ENCODE measurements at places on chromosomes 16 and 17. TPM values are rescaled to one million over a fixed set of nuclear protein-coding genes. Genes with fewer than 3 reads are reported as not detected.

GPR179 gene
- total RNA-seq, result 0.12 TPM

DNA sequence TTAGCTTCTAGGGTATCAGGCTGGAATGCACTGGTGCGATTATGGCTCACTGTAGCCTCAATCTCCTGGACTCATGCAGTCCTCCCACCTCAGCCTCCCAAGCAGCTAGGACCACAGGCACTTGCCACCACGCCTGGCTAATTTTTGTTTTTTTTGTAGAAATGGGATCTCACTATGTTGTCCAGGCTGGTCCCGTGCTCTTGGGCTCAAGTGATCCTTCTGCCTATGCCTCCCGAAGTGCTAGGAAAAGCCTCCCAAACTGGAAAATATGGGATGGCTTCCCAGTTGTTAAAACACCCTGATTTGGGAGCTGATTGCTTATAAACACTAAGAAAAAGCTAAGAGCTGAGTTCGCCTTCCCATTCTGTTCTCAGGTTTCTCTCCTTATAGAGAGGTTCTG lies 6.6 kb upstream of the ZNF263 start:
- DNase-seq, result no peak

- no peak for DNase-seq
Measured at GRCh38 chr16:17668386-17668785, 197.6 kb upstream of the XYLT1 start.

- DNase-seq, result no peak
Measured at GRCh38 chr16:27455700-27456099, 53.7 kb downstream of the IL21R start.

GDPD3 gene
- total RNA-seq, result 40.4 TPM

DNA sequence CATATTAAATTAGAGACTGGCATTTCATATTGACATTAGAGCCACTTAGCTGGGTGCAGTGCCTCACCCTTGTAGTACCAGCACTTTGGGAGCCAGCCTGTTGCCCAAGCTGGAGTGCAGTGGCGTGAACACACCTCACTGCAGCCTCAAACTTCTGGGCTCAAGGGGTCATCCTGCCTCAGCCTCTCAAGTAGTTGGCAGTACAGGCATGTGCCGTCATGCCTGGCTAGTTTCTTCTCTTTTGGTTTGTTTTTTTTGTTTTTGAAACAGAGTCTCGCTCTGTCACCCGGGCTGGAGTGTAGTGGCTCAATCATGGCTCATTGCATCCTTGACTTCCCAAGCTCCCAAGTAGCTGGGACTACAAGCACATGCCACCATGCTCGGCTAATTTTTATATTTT lies 8.7 kb downstream of the PPM1E start:
- no peak for DNase-seq

DNA sequence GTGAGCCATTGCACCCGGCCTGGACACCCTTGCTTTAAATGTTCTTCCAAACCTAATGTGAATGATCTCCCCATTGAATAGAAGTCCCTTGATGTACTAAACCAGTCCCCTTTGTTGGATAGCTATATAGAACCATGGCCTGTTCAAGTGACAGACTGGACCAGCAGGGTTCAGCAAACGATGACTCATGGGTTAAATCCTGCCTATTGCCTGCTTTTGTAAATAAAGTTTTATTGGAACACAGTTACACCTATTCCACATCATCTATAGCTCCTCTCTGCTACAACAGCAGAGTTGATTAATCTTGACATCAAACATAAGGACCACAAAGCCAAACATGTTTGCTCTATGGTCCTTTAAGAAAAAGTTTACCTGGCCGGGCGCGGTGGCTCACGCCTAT lies 56.1 kb downstream of the CRISPLD2 start:
- DNase-seq, result no peak

GRCh38 chr17:74763565-74764387 lies 12.4 kb downstream of the NAT9 start:
- peak; percentile 81 for DNase-seq

GRCh38 chr16:70684146-70685060 lies 1.4 kb downstream of the MTSS2 start:
- no peak for DNase-seq

KCNG4 gene
- total RNA-seq, result not detected

CYBA gene
- total RNA-seq, result 389 TPM

JPH3 gene
- total RNA-seq, result 0.42 TPM

RNU2-1 gene
- total RNA-seq, result 6,693 TPM

DNA sequence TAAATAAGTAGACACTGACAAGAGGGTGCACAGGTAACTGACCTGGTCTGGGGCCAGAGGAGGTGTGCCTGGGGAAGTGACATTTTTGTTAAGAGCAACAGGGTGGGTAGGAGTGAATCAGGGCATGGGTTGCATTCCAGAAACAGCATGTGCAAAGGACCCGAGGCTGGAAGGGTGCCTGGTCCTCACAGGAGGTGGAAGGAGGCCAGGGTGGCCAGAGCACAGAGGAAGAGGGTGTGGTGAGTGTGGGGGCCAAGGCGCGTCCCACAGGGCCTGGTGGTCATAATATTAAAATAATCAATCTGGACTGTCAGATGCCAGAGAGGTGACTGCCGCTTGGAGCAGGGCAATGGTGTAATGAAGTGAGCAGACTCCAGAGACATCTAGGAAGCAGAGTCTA lies 14.3 kb downstream of the ARHGAP23 start:
- no peak for DNase-seq

GRCh38 chr17:69300222-69300621 lies 26.7 kb downstream of the ABCA5 start:
- DNase-seq, result no peak

SECTM1 gene
- total RNA-seq, result 29.1 TPM

PRSS53 gene
- 0.77 TPM for total RNA-seq

CACNG5 gene
- total RNA-seq, result not detected

- no peak for DNase-seq
Measured at GRCh38 chr16:35735403-35736251, 2276.2 kb downstream of the TP53TG3F start.

GRCh38 chr16:46627746-46628145 lies 6.6 kb upstream of the SHCBP1 start:
- DNase-seq, result no peak

GRCh38 chr16:89761304-89761922 lies 40.1 kb downstream of the ZNF276 start:
- DNase-seq, result no peak

ASGR1 gene
- total RNA-seq, result 1.1 TPM

IL34 gene
- total RNA-seq, result 1.1 TPM

- no peak for DNase-seq
Measured at GRCh38 chr17:50658616-50659015, 23.9 kb downstream of the ABCC3 start.

GRCh38 chr17:61863801-61864126 lies 436 bp upstream of the BRIP1 start:
- DNase-seq, result no peak

SLC13A5 gene
- total RNA-seq, result not detected

GUCY2D gene
- total RNA-seq, result 0.21 TPM

GRCh38 chr16:80899809-80900592 lies 95.6 kb upstream of the CDYL2 start:
- DNase-seq, result peak; percentile 78

DNA sequence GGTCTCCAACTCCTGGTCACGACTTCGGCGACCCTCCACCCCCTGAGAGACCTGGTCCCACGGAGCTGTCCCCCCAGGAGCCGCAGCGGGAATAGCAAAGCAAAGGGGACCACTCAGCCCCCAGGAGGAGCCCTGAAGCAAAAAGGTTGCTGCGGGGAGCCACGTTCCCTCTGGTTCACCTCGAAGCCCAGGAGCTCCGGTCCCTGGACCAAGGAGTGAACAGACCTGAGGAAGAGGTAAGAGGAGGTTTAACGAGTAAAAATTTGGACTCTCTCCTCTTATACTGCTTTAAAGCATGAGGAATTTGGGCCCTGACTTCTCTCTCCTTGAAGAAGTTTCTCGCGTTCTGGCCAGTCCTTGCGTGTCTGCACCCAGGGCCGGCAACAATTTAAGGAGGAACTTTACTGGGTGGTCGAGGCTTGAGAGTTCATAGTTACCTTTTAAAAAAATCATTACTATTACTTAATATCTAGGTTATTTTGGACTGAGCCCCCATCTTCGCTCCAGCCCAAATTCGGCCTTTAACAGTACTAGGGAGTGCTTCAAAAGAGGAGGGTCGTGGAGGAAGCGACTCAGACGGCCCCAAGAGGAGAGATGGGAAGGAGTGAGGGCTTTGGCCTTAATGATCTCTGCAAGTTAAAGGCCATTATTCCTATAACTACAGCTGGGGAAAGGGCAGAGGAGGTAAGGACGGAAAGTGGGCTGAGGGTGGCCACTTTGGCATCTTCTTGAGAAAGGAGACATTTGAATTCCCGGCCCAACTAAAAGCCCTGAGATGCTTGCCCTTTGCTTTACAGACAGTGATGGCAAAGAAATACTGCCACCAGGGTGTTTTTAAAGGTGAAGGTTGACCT lies 16.9 kb upstream of the HOXB9 start:
- peak; percentile 27 for DNase-seq

GRCh38 chr16:64950731-64951130 lies 171.1 kb downstream of the CDH11 start:
- no peak for DNase-seq

TBC1D3G gene
- not detected for total RNA-seq

TEKT3 gene
- total RNA-seq, result not detected

CLEC18A gene
- 0.32 TPM for total RNA-seq

- DNase-seq, result no peak
Measured at GRCh38 chr16:22624038-22624799, 113.5 kb downstream of the NPIPB5 start.

DNA sequence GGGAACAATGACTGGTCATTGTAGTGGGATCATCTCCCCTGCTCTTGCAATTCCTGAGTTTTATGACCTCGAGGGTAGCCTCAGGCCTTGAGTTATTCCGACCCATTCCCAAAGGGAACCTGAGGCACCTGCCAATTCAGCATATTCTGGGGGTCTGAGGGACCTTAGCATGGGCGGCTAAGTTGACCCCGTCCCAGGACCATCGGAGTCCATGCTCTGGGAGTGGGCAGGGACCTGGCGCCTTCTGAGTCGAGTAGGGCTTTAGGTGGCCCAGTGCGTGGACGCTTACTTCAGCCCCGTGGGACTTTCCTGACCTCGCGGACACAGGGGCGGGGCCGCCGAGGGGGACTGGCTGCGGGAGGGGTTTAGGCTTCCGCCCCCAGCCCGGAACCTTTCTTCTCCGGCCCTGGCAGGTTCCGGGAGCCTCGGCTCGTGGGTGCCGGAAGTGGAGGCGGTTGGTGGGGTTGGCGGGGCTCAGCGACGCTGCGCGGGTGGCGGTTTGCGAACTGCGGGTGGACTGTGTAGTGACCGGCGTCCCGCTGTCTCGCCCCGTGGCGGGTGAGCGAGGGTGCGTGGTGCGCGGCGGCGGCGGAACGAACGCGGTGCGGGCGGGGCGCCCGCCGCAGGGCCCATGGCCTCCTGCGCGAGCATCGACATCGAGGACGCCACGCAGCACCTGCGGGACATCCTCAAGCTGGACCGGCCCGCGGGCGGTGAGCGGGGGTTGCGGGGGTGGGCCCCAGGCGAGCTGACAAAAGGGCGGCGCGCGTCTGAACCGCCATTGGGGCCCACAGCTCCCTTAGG lies at the start of gene EDC4:
TSS of gene EDC4 (plus strand) at position 422 of the 804 bp plus-strand sequence. CDS start at position 632, 210 bp downstream.
- DNase-seq, result peak; percentile 84

KRTAP2-3 gene
- total RNA-seq, result not detected

- DNase-seq, result no peak
Measured at GRCh38 chr17:59428916-59429485, 97.5 kb downstream of the YPEL2 start.

CPNE7 gene
- total RNA-seq, result 1.6 TPM

KRT20 gene
- total RNA-seq, result 1,610 TPM

DNA sequence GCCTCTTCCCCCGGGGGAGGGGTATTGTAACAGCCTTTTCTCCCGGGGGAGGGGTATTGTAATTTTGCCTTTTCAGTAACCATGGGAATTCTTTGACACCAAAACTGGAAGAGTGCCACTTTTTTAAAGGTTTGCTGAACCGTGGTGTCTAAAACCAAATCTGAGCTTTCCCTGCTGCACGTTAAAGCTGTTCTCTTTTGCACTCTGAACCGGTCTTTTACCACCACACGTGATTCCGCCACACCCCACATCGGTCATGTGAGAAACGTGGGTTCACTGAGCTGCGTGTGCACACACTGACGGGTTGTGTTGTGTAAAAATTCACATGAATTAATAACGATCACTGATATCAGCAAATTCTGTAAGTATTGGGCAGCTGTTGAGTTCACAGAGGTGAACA lies 9.2 kb upstream of the ACSF3 start:
- peak; percentile 49 for DNase-seq

GRCh38 chr16:68335175-68335574 lies 24.4 kb downstream of the PRMT7 start:
- no peak for DNase-seq

- DNase-seq, result no peak
Measured at GRCh38 chr17:78607038-78607437, 29.8 kb upstream of the DNAH17 start.

DNA sequence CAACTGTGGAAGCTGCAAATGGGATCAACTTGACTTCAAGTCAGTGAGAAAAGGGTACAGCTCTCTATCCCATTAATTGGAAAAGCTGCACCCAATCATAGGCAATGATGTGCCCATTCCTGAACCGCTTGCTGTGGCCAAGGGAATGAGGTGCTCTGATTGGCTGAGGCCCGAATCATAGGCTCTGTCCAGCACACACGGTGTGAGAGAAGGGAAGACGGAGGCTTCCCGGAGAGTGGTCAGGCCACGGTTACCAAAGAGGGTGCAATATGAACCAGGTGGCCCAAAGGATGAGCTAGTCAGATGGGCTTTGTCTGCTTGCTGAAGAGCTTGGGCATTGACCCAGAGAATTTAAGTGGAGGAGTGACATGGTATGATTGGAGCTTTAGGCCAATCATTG lies 353.3 kb downstream of the CPPED1 start:
- DNase-seq, result no peak

DNA sequence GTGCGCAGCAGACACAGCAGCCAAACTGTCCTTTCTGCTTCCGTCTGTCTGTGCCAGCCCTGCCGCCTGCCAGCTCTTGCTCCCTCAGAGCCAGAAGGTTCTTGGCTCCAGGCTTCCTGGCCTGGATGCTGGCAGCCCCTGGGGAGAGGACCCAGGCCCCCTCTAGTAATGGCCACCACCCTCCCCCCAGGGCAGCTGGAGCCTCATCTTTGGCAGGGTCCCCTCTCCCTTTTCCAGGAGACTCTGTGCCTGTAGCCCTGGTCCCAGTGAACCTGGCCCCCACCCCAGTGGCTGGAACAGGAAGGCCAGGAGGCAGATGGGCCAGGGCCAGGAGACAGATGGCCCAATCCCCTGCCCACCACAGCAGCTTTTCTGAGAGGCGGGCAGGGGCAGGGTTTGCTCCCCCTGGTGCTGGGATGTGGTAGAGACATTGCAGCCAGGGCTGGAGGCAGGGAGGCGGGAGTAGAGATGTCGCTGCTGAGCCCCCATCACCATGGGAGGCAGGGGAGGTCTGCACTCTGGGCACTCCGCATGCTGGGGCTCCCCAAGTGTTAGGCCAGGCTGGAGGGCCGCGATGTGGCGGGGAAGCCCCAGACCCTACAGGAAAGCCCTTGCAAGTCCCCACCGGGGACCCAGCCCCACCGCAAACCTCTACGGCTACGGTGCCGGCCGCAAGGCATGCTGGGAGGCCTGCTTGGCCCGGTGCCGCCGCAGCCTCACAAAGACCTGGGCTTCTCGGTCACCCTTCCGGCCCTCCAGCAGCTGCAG lies 16.7 kb downstream of the UNC13D start:
- DNase-seq, result peak; percentile 56

- DNase-seq, result no peak
Measured at GRCh38 chr16:68397710-68398201, 50.6 kb downstream of the SMPD3 start.

GRCh38 chr16:86826941-86827340 lies 248.6 kb downstream of the FOXL1 start:
- no peak for DNase-seq

LRRC37A gene
- total RNA-seq, result 2.1 TPM

GRCh38 chr17:63250830-63251229 lies 195.3 kb downstream of the CYB561 start:
- DNase-seq, result no peak

ATXN7L3 gene
- total RNA-seq, result 65.9 TPM

HS3ST3A1 gene
- total RNA-seq, result 0.48 TPM

Data from colonic mucosa (tissue), 4 donors.